T-cell (primary cell): ENCODE measurements at places on chromosomes 2 and 18. TPM values are rescaled to one million over a fixed set of nuclear protein-coding genes. Genes with fewer than 3 reads are reported as not detected.
A peak's percentile ranks its signal among the peaks of the same experiment; 100 is the strongest.

DNA sequence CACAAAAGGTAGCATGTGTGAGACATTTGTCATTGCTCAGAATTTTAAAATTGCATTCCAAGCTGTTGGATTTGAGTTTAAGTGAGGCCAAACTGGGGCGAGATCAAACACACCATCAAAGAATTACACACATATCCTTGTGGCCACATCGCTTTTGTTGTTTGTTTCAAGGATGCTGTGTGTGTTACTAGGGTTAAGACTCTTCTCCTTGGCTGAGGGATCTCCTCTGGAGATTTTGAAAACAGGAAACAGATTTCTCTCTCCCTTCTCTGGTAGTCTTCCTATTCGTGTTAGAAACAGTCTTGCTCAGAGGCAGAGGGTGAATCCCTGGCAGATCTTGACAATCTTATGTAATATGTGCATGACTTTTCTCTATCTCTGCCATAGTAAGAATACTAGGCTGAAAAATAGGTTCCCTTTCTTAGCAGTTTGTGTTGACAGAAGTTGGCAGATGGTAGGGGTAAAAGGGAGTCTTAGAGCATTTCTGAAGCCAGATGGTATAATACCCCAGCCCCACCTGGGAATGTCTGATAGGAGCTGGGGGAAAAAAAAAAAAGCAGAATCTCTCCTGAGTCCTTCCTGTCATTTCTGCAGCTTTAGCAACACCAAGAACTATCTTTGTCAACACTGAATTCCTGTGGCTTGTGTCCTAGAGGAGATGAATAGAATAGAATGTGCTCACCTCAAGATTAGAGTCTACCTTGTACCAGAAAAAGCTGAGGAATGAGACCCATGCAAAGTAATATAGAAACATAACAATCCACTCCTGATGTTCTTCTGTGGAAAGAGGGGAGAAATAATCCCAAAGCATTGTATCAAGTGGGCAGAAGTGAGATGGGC, 101.8 kb downstream of the XRCC5 start:
- no peak for DNase-seq

RAX gene
- total RNA-seq: not detected

FZD7 gene
- 0.82 TPM for total RNA-seq

GKN1 gene
- not detected for total RNA-seq

DNA sequence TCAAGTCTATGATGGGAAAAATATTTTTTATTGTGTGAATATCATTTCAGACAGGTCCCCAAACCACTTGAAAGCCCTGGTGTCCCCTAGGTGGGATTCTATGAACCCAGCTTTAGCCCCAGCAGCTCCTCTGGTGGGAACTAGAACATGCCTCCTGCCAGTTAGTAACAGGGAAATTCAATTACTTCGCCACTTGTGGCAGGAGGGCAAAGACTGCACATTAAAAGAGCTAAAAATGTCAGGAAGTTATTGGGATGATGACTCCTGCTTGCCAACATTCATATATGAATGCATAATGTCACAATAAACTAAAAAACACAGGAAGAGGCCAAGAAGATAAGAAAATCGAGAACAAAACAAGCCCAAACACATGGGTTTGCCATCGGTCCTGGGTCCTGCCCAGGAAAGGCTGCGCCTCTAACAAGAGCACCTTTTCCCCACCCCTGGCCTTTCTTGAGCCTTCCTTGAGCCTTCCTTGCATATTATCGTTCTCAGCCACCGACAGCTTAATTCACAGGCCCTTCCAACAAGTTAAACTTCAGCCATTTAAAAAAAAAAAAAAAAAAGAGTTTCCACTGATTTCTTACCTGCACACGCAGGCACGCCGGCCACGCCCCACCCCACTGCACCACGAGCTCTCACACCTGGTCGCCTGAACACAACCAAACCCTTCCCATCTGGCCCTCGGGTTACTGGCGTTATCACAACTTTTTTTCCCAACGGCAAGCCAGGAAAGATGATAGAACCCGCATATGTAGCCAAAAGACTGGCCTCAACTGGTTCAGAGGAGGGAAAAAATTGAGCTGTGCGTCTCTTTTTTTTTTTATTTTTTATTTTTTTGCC, 23.4 kb downstream of the BCL11A start:
- DNase-seq: no peak

ALPI gene
- not detected for total RNA-seq

DNA sequence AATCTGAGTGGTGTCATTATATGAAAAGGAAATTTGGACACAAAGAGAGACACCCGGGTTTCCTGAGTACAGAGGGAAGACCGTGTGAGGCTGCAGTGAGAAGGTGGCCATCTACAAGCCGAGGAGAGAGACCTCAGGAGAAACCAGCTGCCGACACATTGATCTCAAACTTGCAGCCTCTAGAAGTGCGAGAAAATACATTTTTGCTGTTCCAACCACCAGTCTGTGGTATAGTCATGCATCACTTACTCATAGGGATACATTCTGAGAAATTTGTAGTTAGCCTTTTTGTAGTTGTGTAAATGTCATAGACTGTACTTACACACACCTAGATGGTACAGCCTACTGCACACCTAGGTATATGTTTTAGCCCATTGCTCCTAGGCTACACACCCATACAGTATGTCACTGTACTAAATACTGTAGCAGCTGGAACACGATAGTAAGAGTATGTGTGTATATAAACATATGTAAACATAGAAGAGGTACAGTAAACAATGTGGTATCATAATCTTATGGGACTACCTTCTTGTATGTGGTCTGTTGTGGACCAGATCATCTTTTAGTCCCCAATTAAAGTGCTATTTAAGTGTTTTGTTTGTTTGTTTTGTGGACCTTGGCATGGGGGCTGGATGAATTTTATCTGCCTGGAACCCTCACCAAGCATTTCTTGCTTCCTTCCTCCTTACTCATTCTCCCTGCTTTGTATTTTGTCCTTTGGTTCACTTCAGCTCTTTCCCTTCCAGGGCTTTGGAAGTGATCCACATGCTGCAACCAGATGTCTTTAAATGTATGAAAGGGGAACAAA, 38.3 kb upstream of the SESTD1 start:
- DNase-seq: no peak

- DNase-seq: no peak
Measured at GRCh38 chr2:30681022-30681421, 126.2 kb downstream of the CAPN13 start.

NDC80 gene
- total RNA-seq: 2.3 TPM

- no peak for DNase-seq
Measured at GRCh38 chr2:211664321-211664720, 874.3 kb downstream of the ERBB4 start.

TAF1B gene
- 15.2 TPM for total RNA-seq

SERPINB11 gene
- total RNA-seq: not detected

DNA sequence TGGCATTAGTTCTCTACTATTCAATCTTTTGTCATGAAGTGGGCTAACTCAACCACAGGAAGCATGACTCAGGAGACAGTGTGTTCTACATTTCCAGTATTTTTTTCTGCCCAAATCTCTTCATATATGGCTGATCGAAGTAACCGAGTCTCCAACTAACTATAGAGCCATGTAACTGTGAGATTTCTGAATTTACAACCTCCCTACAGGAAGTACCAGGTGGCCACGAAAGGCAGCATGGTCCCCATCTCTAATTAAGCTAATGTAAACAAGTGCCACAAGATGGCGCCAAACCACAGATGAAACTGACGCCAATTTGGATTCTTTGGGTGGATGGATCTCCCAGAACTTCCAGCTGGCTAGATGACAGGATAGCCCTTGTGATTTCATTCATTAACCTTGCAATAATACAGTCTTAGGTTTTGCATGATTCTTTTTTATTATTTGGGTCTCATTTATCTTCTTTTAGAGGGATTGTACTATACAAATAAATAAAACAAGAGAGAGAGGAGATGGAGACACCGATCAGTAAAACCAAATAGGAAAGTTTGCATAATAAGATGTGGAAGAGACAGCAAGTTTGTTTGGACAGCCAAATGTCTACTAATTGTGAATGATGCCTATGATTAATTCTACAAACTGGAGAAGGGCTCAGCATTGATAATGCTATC, 18.3 kb upstream of the ARHGAP15 start:
- peak; percentile 56 for DNase-seq

DNA sequence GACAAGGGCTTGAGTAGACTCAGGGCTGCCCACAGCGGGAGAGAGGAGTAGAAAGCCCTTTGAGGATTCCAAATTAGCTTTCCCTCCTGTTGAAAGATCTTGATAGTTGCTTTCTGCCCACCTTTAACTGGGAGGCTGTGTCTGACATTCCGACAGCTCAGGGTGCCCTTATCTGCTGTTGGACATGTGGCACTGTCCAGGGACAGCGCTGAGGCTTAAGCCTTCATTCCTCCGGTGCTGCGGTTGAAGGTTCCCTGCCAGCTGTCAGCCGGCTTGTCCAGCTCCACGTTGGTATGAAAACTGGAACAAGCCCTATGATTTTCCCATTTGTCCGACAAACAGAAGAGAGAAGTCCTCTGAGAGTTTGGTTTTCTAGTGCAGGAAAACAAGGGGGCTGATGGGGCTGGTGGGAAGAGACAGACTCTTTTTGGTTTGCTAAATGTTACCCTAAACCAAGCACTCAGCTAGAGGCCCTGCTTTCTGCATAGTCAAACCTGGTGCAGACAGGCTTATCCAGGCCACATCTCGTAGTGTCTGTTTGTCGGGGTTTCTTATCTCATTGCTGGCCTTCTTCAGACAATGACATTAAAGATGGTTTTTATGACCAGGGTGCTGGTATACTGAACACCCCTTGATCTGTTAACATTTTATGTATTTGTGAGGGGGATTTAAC, 24.5 kb downstream of the GREB1 start:
- no peak for DNase-seq

DNA sequence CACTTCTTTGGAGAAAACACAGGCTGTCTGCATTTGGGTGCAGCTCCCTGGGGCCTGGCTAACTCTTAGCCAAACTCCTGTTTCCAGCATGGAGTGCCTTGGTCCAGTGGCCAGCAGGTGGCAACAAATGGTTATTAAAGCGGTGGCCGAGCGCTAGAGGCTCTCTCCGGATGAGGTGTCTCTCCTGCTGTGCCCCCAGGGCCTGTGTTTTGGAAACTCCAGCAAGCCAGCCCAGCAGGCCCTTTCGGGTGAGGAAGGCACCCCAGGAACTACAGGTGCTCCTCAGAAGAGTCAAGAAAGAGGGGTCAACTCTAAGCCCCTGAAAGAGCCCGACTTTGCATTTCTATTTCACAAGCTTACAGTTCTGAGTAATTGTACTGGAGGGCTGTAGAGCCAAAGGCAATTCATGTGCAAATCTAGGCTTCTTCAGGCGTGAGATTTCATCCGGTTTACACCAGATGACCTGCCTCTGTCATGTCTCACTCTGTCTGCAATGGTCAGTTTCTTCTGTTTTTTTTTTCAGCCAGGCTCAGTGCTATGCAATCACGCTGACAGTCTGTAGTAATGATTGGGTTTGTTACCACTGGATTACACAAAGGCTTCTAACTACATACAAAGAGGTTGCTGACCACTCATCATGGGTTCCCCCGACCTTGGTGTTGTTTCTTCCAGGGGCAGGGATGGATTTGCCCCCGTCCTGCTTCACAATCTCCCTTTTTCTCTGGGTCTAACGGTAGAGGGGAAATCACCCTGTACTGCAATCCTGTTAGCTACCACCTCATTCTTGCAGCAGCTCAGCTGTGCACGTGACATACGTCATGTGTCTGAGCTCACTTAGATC, 7.6 kb upstream of the CHRNA1 start:
- no peak for DNase-seq

- DNase-seq: no peak
Measured at GRCh38 chr18:28164771-28165483, 12.0 kb downstream of the CDH2 start.

LYPD1 gene
- not detected for total RNA-seq

DNA sequence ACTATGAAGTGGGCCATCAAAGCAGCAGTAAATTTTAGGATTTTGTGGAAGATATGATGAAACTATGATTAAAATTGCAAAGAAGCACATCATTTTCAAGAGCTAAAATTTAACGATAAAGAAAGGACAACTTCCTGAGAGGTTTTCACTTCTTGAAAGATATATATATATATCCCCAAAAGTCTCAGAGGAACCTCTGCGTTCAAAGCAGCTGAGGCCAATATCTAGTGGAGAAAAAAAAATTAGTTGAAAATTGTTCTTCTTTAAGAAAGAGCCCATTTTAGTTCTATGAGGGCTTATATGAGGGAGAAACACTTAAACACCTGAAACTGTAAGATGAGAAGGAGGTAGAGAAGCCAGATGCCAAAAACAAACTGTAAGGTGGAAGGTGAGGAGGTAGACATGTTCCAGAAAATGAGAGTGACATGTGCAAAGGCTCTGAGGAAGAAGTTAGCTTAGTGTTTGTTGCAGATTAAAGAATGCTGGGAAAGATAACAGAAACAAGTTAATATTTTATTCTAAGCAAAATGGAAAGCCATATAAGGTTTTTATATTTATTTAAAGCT, 72.9 kb upstream of the VRK2 start:
- DNase-seq: no peak

DNA sequence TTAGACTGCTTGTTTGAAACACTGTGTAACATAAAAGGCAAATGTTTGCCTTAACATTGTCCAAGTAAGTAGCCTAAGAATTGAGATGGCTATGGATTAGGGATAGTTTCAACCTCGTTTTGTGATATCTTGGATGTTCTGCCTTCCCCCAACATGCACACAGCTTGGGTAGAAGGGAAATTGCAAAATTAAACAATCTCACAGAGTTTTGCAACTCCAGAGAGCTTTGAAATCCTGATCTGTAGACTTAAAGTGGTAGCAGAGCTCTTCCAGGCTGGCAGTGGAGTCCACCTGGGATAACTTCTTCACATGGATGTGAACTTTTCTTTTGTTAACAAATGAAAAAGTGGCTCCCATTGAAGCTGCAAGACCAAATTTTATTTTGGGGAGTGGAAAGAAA, 59.6 kb downstream of the CHRNA1 start:
- DNase-seq: no peak

DNA sequence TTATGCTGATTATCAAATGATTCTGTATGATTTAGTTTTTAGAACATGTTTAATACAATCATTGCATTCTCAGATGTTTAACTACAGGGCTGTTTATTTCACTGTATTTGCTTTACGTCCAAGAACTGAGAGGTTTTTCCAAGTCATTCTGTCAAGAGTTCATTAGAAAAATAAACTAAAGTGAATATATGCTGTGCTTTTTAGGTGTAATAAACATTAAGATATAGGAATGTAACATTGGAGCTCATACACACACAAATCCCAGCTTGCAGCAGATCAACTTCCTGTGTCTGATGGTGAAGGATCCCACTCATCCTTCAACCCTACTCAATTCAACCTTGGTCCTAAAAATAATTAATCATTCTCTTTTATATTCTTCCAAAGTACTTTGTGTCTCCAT, 285.0 kb downstream of the AFF3 start:
- DNase-seq: no peak

AQP12B gene
- not detected for total RNA-seq

DNA sequence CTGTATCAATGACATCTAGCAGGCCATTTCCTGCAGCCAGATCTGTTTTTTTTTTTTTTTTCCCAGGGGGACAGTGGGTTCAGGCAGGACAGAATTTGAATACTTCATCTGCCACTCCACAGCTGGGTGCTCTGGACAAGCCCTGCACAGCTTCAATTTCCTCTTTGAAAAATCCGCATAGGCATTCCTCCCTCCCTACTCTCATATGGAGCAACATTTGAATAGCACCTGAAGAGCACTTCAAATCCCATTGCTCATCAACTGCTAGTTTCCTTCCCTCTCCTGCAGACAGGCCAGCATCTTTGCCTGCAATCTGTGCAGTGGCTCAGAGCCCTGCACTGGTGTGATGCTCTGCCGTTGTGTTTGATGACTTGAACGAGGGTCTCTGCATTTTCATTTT, 326.3 kb downstream of the TSN start:
- DNase-seq: no peak

- no peak for DNase-seq
Measured at GRCh38 chr2:26614216-26615138, 26.7 kb downstream of the CIB4 start.
